ENCODE measurements at places on chromosomes 3 and 15.

DNA sequence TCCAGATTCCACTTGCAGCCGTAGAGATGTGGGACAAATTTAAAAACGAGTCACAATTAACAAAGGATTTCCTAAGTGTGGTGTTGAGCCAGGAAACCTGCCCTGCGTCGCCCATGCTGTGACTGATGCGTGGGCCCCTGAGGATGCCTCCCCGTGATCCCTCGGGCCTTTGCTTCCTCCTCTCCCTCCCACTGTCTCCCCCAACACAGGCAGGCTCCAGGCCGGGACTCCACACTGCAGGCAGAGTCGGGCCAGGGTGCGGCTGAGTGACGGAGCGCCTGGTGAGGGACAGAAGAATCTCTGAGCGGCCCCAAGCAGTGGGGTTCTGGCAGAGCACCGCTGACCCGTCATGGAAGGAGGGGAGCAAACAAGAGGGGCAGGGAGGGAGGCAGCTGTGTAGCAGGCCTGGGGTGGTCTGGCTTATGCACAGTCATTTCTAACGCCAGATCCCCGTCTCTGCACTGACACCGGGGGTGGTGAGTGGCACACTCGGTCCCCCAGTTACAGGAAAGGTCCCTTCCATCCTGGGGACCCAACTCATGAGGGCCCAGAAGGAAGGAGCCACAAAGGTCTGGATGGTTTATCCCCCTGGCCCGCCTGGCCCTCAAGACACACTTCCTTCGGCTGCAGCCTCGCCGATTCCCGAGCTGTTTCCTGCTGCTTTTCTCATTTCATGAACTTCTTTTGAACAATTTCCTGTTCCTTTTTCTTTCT lies 91.0 kb downstream of the XXYLT1 start:
- no peak for DNase-seq

GRCh38 chr3:3798631-3799113 lies 559 bp upstream of the LRRN1 start:
- DNase-seq = peak; percentile 44

DNA sequence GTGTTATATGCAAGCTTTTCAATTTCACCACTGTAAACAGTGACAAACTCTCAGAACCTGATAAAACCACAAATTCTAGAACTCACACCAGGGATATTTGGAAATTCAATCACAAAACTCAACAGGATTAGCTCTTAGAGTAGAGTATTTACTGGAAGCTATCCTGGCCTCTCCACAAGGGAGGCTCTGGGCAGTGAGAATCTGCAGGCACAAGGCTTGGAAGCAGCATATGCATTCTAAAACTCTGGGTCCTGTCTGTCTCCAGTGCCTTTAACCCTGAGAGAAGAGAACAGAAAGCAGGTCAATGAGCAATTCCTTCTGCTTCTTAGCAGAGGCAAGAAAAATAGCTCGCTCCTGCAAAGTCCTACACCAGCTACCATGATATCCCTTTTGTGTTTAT lies 23.4 kb downstream of the PLSCR4 start:
- DNase-seq = no peak

DNA sequence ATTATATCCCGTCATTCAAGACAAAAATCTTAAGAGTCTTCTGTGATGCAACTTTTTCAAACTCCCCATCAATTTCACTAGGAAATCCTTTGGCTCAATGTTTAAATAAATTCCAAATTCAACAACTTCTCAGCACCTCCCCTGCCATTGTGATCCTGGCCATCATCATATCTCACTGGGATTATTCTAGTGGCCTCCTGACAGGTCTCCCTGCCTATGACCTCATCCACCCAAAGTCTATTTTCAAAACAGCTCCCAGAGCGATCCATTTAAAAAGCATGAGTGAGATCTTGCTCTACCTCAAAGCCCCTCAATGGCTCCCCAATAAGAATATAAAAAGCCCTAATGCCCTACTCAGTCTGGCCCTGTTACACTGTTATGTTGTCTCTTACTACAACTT lies 293.2 kb downstream of the FOXP1 start:
- DNase-seq = no peak

DNA sequence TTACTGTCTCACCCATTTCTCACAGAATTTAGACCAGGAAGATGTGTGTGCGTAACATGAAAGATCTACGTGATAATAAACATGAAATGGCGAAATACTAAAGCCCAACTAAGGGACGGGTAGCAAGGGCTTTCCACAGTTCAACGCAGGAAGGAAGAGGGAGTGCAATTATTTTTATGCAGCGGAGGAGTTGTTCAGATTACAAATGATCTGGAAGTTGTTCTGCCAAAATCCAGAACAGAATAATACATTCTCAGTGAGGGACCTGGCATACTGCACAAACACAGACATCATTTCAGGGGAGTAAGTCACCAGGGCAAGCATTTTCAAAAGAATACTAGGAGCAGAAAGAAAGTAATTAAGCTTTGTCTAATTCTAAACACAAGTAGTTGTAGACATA lies 133.6 kb upstream of the RAP2B start:
- DNase-seq = peak; percentile 51

DNA sequence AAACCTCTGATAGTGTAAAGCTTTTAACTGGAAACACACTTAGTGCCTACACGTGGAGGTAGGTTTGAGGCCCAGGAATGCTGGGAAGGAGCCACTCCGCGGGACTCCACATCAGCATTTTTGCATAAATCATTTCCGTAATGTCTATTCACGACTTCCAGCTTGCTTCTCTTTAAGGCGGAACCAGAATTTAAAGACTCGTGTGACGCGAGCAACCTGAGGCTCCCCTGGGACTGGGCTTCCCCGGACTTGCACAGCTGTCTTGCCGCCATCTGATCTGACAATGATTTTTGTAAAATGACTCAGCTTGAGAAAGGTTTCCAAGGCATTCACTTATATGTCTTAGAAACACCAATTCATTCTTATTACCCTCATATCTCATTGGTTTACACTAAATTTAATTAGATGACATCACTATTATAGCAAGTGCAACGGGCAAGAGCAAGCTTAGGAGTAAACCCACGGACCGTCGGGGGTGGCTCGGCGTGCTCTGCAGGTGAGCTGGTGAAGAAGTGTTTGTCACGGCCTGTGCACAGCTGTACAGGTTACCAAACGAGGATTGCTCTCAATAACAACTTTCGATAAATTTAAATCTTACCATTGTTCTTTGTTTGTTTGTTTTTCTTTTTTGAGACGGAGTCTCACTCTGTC lies 95.2 kb downstream of the CHSY1 start:
- DNase-seq = peak; percentile 55

- DNase-seq = no peak
Measured at GRCh38 chr3:173380681-173381080, 16.9 kb upstream of the NLGN1 start.

DNA sequence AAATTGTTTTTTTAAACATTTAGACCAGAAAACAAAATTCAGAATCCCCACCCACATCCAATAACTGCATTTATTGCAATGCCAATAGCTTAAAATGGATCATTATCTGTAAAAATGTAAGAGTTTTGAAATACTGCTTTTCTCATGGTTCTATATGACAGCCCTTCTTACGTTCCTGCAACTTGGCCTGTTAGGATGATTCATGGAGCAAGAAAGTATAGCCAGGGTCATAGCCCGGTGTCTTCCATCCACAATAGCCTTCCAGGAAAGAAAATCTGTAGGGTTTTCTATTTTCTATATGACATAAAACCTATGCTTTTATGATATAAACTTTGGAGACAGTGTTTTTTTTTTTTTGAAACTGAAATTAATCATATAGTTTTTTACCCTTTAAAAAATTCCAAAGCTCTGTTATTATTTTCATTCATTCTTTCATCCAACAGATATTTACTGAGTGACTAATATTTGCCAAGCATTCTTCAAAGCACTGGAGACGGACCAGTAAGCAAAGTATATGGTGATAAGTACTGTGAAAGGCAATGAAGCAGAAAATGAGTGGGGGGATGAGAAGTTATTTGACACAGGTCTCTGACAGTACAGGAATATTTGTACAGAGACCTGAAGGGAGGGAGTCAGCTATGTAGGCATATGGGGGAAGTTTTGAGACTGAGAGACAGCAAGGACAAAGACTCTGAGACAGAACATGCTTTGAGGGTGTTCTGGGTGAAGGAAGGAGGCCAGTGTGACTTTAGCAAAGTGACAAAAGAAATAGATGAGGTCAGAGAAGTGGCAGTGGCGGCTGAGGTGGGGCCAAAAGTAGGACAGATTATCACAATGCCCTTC lies 29.0 kb upstream of the SLC2A2 start:
- peak; percentile 91 for DNase-seq

DNA sequence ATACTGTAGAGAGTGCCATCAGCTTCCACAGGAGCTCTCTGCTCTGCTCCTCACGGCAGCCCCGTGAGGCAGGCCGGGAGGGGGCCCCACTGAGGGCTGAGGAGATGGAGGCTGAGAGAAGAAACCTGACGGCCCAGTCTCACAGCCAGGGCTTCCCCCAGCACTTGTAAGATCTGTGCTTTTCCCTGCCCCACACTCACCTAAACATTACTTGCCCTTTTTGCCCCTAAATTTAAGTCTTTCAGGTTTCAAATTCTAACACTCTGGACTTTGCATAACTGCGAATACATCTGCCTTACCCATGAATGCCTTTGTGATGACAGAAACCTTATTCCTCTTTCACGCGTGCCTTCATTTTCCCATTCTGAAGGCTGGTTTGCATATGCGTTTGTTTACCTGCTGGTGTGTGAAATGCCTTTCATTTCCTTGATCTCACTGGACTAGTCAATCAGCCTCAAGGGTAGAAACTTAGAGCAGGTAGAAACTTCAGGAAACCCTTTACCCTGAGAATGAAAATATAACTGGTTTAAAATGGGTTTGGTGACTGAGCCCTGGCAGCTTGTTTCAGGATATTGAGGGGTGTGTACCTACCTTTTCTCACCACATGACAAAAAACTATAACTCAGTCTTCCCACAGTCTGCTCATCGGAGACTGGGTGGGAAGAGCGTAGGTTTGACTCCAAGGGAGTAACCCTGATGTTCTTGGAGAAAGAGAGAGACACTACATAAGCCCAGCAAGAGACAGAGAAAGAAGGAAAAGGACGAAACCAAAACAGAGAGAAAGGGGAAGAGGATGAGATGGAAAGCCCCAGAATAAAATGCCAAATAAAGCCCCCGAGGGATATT lies 20.1 kb downstream of the SLC12A8 start:
- DNase-seq = peak; percentile 22

DNA sequence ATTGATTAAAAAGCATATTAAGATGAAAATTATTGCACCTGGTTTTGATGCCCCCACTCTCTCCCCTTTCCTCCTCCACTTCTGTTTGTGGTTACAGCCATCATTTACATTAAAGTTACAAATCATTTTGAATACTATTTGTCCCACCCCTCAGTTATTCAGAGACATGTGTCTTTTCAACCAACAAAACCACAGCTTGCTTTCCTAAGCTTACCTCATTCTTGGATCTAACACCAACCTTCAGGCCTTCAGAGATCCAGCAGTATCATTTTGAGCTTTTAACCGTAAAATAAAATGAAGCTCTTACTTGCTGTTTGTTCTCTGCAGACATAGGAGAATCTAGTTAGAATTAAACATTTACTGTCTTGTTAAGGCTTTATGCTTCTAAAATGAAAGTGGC lies 4.7 kb downstream of the PXYLP1 start:
- no peak for DNase-seq

DNA sequence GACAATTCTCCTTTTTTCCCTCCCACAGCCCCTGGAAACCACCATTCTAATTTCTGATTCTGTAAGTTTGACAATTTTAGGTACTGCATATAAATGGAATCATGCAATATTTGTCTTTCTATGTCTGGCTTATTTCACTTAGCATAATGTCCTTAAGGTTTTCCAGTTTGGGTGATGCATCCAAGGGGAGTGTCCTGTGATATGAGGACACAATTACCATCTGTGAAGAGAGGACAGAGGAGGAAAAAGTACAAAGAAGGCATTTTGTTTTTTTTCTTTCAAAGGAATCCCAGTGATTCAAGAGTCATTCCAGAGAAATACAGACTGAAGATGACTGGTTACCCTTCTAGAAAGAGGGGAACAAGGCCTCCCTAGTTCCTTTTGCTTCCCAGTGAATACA lies 514.7 kb upstream of the TGFBR2 start:
- no peak for DNase-seq

GRCh38 chr3:149023951-149024350 lies 32.6 kb downstream of the GYG1 start:
- no peak for DNase-seq

DNA sequence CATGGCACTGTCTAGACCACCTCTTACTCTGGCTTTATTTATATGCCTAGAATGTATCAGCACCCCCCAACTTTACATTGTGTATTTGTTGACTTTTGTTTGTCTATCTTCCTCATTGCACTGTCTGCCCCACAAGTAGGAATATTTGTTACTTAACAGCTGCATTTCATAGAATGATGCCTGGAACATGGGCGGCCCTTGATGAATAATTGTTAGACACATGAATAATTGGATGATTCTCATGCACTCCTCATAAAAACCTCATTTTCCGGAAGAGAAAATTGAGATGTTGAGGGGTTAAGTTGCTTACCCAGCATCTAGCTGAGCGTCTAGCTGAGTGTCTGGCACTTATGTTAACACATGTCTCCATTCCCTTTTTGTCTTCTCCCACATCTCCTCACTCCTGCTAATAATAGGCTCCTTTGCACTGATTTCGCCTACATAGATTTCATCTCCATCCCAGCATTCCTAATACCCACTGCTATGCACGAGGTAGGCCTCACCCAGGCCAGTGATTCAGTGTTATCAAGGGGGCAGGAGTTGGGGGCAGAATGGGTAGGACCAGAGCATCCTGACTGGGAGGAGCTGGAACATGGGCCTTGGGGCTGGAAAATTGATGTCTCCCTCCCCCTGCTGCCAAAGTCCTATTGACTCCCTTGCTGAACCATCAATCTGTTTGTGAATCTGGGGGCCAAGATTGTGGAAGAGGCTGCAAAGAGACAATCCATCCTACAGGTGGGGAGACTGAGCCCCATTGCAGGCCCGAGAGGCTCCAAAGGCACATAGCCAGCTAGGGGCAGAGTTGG lies 7.8 kb upstream of the WNT7A start:
- DNase-seq = no peak

GRCh38 chr15:62208367-62208766 lies 43.3 kb upstream of the C2CD4B start:
- DNase-seq = no peak

GRCh38 chr15:81418891-81419290 lies 44.9 kb upstream of the TMC3 start:
- DNase-seq = no peak

- no peak for DNase-seq
Measured at GRCh38 chr15:69271217-69271616, 27.5 kb upstream of the PAQR5 start.

DNA sequence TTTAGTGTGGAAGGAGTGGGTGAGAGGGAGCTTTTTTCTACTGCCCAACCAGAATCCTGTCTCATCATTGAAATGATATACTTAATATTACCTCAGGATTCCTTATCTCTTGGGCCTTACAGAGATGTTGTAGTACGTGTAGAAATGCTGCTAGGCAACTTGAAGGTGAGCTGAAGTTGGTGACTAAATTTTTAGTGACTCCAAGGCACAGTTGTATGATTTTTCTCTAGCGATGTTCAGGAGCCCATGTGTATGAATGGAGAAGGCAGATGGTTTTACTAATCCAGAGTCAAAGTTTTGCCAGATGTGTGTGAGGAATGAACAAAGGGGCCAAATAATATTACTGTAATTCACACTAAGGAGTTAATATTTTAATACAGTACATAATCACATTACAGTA lies 42.8 kb upstream of the TEX9 start:
- DNase-seq = no peak
